Esophagus squamous epithelium (tissue), 5 donors: ENCODE measurements at places on chromosomes 2 and 18. TPM values are rescaled to one million over a fixed set of nuclear protein-coding genes. Genes with fewer than 3 reads are reported as not detected.

DNA sequence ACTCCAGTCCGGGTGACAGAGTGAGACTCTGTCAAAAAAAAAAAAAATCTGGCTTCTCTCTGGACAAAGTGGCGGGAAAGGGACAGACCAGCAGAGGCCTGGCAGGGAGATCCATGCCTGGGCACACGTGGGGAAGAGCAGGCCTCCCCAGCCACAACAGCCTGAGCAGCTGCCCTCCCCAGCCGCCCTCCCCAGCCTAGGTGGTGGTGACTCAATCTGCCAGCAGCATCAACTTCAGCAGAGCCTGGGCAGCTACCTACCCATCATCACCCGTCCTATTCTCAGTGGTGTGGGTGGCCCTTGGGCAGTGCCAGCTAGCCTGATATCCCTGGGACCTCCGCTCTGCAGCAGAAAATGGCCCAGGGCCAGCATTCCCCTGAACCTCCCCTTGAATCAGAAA, 612.4 kb downstream of the FBXO15 start:
- H3K4me1 ChIP-seq, result no peaks in the 10 kb centered on the region
- no peaks in the 10 kb centered on the region for H3K36me3 ChIP-seq
- no peak overlapping the region for H3K4me3 ChIP-seq

The PCARE gene
- total RNA-seq, result not detected

DNA sequence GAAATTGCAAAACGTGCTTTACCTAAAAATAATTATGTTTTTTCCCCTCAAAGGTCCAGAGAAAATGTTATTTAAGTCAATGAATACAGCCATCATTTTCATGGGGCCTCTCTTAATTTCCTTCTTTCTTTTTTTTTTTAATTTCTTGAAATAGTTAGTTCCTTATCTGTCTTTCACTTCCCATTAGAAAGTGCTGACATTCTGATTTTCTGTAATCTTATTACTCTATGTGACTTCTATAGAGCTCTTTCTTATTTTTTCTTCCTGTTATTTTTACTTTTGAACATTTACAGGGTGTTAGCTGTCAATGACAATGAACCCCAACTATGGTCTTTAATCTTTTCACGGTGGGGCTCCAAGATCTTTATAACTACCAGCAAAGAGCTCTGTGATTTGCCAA, 30.0 kb downstream of the CTLA4 start:
- DNase-seq, result no peak
- no peaks in the 10 kb centered on the region for H3K36me3 ChIP-seq
- no peak overlapping the region for H3K27ac ChIP-seq
- no peaks in the 10 kb centered on the region for H3K27me3 ChIP-seq

GRCh38 chr2:74835831-74836674, 2.1 kb downstream of the HK2 start:
- H3K27me3 ChIP-seq, result no peaks in the 10 kb centered on the region
- peak overlapping the region; percentile 74 for H3K27ac ChIP-seq
- H3K36me3 ChIP-seq, result no peaks in the 10 kb centered on the region
- peak overlapping the region; percentile 51 for H3K4me3 ChIP-seq

The MYO1B gene
- total RNA-seq, result 27.5 TPM

The RAB6C gene
- not detected for total RNA-seq

DNA sequence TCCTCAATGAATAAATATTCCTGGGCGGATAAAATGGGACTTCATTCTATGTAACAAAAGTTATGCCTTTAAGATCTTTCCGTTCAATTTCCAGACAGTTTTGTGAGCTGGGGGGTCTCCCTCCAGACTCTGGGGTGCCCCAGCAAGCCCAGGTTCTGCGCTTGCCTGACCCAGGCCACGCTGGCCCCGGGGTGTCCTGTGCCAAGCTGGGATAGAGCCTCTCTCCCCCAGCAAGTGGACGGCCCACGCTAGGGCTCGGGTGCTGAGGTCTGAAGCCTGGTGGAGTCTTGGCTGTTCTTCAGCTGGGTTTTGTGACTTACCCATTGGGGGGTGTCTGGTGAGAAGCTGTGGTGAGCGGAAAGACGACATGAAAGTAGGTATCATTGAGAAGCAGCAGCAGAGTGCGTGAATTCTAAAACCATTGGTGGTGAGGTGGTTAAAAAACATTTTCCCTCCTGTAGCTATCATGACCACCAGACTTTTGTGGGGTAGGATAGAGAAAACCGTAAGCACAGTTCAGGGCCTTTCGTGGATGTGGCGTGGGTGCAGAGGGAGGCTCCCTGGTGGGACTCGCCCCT, 346.8 kb downstream of the ANAPC1 start:
- H3K36me3 ChIP-seq, result no peaks in the 10 kb centered on the region
- H3K27ac ChIP-seq, result no peak overlapping the region
- no peaks in the 10 kb centered on the region for H3K27me3 ChIP-seq
- DNase-seq, result no peak
- H3K4me3 ChIP-seq, result no peak overlapping the region
- no peaks in the 10 kb centered on the region for H3K4me1 ChIP-seq

- no peaks in the 10 kb centered on the region for H3K4me1 ChIP-seq
- H3K4me3 ChIP-seq, result no peak overlapping the region
- H3K36me3 ChIP-seq, result no peaks in the 10 kb centered on the region
- H3K27ac ChIP-seq, result no peak overlapping the region
Observed at GRCh38 chr2:239561446-239562001, 160.7 kb upstream of the HDAC4 start.

The NT5C1B gene
- not detected for total RNA-seq

DNA sequence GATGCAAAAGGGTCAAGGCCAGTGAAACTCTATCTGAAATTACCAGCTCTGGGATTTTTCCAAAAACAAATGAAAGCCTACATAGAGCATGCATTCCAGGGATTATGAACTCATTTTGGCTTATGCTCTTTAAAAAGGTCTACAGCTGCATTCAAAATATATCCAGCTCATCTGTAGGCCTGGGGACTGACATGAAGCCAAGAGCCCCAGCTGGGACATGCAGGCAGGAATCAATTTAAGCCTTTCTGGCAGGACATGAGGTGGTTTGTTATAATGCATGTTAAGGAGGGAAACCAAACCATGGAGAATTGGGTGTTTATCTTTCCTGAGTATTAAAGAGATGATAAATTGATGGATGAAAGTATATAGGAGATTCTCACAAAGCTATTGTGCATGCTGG, 164.5 kb downstream of the RBM43 start:
- no peaks in the 10 kb centered on the region for H3K36me3 ChIP-seq
- no peak overlapping the region for H3K4me3 ChIP-seq
- no peak for DNase-seq
- no peak overlapping the region for H3K27ac ChIP-seq

DNA sequence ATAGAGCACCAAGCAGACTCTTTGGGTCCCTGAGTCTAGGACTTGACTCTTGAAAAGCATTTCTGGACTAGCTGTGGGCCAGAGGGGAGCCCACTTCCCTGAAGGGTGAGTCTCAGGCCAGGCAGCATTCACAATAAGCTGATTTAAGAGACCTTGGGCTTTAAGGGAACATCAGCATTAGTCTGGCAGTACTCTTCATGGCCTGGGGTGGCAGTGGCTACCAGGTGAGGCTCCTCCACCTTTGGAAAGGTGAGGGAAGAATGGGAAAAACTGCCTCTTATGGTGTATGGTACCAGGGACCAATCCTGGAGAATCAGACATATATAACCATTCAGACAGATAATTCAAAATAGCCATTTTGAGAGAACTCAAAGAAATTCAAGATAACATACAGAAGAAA, 599.9 kb upstream of the POU3F3 start:
- no peak overlapping the region for H3K27ac ChIP-seq
- no peak overlapping the region for H3K4me3 ChIP-seq

DNA sequence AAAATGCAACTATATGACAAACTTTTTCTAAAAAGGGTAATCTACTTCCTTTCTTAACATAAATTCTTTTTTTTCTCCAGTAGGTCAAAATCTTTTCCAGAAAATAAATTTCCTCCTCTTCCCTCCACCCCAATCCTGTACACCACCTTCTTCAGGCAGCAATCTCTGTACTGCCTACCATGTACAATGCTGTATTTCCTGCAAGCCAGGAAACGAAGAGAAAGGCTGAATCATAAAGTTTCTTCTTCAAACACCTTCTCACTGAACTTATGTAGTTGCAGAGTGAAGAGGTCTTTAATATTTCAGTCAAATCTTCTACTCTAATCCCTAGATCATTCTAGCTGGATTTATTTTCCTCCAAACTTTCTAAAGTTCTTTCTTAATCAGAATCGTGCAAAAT, 18.2 kb upstream of the C2orf66 start:
- H3K27me3 ChIP-seq, result no peaks in the 10 kb centered on the region
- no peak for DNase-seq
- no peaks in the 10 kb centered on the region for H3K36me3 ChIP-seq
- no peak overlapping the region for H3K27ac ChIP-seq
- no peak overlapping the region for H3K4me3 ChIP-seq

DNA sequence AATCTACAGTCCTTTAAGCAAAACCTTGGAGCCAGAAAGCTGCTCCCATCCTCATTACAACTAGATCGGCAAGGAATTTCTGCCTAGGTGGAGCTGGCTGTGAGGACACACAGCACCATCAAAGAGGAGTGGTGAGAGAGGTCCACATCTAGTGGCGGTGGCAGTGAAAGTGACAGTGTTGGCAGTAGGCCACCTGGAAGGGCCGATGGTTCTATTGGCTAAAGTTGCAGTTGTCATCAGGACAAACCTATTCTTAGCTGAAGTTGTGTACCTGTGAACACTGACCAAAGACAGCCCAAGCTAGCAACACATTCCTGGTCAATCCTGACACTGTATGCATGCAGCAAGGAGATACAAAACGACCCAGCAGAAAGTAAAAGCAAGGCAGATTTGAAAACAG, 218.1 kb upstream of the CHAC2 start:
- H3K4me1 ChIP-seq, result no peaks in the 10 kb centered on the region
- no peak overlapping the region for H3K27ac ChIP-seq
- no peaks in the 10 kb centered on the region for H3K36me3 ChIP-seq

The ACYP2 gene
- 5.7 TPM for total RNA-seq

The KCNJ13 gene
- total RNA-seq, result not detected

The IL1F10 gene
- total RNA-seq, result not detected

The ICA1L gene
- total RNA-seq, result 8.0 TPM

DNA sequence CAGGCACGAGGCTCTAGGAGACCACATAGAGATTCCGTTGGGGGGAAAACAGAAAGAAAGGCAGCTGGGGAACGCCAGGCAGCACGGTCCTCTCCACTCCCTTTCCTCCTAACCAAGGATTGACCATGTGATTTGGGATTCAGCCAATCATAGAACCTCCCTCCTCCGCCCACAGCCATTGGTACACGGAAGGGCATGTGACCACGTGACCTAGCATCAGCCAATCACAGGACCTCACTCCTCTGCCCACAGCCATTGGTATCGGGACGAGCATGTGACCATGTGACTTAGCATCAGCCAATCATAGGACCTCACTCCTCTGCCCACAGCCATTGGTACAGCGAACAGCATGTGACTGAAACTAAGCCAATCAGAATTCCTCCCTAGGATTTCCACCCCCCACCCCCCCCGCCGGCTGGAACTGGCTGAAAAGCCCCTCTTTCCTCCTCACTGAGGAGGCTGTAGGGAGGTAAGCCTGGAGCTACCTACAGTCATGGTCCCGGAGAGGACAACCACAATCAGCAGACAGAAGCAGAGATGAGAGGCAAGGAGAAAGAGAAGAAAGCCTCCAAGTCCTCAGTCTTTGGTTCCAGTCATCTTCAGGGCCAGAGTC, 7.6 kb downstream of the SERPINE2 start:
- H3K27me3 ChIP-seq, result no peaks in the 10 kb centered on the region
- peaks cover 9% of the 10 kb centered on the region for H3K4me1 ChIP-seq
- DNase-seq, result no peak
- no peak overlapping the region for H3K27ac ChIP-seq

GRCh38 chr2:237435844-237436587, 22.1 kb upstream of the COL6A3 start:
- DNase-seq, result no peak
- H3K27me3 ChIP-seq, result no peaks in the 10 kb centered on the region
- peaks cover 45% of the 10 kb centered on the region for H3K4me1 ChIP-seq

The CNOT11 gene
- 43.8 TPM for total RNA-seq

The KLHL14 gene
- total RNA-seq, result 0.95 TPM
